ENCODE measurements at places on chromosomes 6 and 20.

DNA sequence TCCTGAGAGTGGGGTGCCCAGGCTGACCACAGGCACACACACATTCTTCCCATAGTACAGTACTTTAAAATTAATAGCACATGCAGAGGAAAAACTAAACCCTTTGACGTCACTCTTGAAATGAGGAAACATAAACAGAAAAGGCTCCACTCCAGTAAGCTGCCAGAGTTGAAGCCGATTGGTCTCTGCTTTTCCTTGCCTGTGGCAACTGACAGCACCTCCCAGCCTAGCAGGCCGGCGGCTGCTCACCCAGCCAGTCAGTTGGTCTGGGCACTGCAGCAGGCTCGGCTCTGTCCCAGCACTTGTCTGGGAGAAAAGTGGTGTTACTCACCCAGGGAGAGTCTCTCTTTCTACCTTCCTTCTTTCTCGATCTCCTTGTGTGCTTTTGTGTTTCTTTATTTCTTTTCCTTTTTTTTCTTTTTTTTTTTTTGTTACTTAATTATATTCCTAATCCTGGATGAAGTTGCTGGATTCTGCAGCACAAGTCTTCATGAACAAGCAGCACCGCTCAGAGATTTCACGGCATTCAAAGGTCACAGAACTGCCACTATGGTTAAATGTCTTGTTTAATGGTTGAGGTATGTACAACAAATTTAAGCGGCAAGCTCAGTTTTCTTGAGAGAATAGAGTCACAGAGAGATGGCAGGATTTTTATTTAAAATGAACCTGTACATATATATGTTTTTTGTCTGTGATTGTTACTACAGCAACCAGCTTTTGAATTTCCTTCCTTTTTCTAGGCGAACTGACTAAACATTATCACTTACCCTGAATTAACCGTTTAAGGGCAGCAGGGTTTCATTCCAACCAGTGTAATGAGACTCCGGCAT, at the start of gene PDE7B:
Gene PDE7B (plus strand): TSS at position 260 of the 830 bp plus-strand sequence.
- DNase-seq = peak; percentile 49

GRCh38 chr6:60991427-60992028, 1294.5 kb downstream of the KHDRBS2 start:
- no peak for DNase-seq

GRCh38 chr20:14877301-14878028, 540.1 kb upstream of the FLRT3 start:
- no peak for DNase-seq

DNA sequence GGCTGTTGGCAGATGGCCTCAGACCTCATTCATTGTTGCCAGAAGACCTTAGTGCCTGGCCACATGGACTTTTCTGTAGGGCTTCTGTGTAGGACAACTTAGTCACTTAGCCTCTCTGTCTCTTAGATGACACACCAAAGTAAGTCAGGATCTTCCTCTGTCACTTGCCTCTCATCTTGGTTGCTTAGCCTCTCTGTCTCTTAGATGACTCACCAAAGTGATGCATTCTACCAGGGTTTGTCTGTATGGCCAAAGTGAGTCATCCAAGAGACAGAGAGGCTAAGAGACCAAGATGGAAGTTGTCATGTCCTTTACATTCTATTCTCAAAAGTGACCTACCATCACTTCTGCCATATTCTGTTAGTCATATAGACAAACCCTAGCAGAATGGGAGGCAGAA, 255.9 kb upstream of the DEFB112 start:
- no peak for DNase-seq

DNA sequence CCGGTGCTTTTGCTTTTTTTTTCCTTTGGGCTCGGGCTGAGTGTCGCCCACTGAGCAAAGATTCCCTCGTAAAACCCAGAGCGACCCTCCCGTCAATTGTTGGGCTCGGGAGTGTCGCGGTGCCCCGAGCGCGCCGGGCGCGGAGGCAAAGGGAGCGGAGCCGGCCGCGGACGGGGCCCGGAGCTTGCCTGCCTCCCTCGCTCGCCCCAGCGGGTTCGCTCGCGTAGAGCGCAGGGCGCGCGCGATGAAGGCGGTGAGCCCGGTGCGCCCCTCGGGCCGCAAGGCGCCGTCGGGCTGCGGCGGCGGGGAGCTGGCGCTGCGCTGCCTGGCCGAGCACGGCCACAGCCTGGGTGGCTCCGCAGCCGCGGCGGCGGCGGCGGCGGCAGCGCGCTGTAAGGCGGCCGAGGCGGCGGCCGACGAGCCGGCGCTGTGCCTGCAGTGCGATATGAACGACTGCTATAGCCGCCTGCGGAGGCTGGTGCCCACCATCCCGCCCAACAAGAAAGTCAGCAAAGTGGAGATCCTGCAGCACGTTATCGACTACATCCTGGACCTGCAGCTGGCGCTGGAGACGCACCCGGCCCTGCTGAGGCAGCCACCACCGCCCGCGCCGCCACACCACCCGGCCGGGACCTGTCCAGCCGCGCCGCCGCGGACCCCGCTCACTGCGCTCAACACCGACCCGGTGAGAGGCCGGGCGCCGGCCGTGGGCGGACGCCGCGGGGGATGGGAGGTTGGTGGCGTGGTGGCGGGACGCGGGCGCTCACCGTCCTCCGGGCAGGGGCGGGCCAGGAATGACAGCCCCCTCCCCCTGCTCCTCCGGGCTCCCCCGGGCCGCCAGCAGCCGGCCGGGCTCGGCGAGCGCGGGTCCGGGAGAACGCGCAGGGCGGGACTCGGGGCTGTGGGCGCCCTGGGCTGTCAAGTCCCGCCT, 606 bp downstream of the ID4 start:
- DNase-seq = no peak

- DNase-seq = no peak
Measured at GRCh38 chr6:126422912-126423311, 83.0 kb downstream of the CENPW start.

GRCh38 chr6:21556511-21556910, 37.0 kb upstream of the SOX4 start:
- no peak for DNase-seq

DNA sequence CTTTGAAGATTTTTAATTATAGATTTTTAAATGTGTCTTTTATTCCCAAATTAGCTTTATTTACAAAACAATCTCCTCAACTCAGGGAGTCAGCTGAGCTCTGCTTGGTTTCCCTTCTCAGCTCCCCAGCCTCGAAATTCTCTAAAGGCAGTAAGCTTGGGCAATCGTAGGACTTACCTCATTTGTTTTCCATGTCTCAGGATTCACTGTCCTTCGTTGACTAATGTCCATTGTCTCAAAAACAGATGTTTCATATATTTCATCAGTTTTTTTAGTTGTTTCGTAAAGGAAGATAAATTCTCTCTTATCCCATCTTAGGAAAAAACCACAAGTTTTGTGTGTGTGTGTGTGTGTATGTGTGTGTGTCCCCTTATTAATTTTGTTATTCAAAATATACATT, 102.2 kb upstream of the ADGRF1 start:
- no peak for DNase-seq

DNA sequence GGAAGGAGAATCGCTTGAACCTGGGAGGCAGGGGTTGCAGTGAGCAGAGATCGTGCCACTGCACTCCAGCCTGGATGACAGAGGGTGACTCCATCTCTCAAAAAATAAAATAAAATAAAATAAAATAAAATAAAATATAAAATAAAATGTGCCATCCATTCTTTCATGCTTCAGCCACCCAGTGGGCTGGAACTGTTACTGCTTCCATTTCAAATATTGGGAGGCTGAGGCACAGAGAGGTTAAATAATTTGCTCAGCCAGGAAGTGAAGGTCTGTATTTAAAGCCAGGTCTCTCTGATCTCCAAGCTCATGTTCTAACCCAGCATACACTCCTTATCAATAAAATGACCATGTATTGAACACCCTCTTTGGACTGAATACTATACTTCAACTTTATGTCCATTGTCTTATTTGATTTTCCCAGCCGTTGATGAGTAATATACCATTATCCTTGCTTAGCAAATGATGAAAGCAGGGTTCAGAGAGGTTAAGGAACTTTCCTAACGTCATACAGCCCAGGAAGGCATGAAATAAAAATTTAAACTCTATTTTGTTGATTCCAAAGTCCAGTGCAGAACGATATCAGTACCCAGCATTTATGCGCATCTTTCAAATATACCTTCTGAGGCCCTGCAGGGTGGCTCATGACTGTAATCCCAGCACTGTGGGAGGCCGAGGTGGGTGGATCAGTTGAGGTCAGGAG, 25.8 kb upstream of the SLC9A8 start:
- DNase-seq = no peak

DNA sequence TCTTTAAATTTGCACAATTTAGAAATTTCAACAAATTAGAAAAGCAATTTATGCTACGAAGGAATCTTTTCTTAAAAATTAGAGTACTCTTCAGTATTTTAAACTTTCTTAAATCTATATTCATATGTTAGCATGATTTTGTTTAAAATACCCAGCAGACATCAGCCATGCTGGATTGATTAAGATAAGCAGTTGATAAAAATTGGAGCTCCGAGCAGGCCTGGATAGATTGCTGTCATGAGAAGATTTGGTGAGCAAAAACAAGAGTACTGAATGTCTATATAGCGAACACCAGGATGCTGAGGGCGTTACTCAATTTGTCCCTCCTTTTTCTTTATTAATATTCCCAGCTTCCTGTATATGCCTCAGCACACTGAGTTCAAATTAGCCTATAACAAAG, 108.4 kb upstream of the SLC35B3 start:
- no peak for DNase-seq

DNA sequence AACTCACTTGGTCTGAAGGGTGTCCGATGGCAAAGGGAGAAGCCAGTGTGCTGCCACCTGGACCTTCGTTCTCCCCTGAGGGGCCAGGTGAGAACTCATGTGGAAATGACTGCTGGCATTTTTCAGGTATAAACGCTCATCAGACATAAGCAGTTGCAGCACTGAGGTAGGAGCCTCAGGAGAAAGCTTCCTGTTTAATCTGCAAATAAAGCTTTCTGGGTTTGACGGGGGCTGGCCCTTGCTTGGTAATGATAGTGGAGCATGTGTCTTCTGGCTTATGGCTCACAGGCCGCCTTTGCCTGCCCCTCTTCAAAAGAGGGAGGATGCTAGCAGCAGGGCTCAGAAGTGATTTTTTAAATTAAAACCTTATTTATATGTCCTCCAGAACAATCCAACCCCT, 122.1 kb upstream of the SLC24A3 start:
- no peak for DNase-seq

DNA sequence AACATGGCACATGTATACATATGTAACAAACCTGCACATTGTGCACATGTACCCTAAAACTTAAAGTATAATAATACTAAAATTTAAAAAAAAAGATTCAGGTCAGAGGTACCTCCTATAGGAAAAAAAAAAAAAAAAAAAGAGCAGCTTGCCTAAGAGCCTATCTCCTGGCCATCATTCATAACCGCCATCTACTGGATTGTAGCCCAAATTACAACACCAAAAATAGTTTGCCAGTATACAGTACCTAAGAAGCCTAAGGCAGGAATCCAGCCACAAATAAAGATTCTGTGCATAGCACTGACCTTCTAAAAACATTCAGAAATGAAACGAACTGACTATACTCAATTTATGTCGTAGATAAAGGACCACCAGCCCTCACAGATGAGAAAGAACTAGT, 438.4 kb upstream of the ADGRB3 start:
- no peak for DNase-seq

DNA sequence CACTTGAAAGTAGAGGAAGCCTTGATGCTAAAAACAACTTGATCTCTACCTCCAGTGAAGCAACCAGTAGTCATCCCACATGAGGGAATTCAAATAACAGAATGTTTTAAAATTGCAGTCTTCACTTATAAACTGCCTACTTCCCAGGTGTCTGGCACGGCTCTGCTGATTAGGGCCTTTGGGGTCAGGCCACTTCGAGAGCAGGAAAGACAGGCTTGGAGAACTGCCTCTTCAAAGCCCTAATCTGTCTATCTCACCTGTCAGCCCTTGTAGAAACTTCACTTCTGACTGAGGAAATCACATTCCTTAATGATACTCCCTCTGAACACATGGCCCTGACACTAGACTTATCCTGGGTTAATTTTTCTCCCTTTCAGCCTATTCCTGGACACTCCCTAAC, 458.6 kb downstream of the TENT5A start:
- no peak for DNase-seq

- DNase-seq = no peak
Measured at GRCh38 chr20:1242530-1242929, 16.7 kb downstream of the RAD21L1 start.

DNA sequence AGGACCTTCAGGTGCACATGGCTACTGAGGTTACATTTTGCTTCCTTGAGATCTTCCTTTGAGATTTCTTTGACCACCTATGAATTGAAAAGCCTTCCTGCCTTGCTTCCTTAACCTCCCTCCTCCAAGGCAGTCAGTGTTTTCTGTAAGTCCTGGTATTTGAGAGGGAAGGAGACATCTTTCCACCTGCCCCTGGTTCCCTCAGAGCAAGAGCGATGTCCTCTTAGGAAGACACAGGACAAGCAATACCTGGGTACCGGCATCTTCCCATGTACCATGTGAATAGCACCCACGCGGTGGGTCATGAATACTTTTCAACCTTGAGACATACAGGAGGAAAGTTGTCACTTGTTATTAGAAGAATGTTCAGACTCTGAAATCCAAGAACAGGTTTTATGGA, 37.1 kb downstream of the GINS1 start:
- no peak for DNase-seq

DNA sequence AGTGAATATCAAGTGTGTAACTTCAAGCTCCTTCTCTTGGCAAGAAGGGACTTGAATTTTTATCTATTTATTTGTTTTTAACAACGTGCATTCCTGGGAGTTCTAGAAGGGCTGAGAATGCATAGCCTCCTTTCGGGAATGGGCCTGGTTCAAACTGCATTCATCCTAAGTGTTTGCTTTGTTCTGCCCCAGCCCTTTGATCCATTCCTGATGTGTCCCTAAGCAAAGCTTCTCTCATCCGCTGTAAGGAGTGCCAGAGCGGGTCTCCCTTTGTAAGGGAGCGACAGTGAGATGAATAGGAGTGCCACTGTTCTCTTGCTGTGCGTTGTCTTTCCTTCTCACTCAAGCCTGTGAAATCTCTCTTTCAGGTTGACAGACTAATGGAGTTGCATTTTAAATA, 61.0 kb upstream of the VSTM2L start:
- no peak for DNase-seq

GRCh38 chr6:47076422-47077344, 34.6 kb upstream of the ADGRF1 start:
- no peak for DNase-seq

DNA sequence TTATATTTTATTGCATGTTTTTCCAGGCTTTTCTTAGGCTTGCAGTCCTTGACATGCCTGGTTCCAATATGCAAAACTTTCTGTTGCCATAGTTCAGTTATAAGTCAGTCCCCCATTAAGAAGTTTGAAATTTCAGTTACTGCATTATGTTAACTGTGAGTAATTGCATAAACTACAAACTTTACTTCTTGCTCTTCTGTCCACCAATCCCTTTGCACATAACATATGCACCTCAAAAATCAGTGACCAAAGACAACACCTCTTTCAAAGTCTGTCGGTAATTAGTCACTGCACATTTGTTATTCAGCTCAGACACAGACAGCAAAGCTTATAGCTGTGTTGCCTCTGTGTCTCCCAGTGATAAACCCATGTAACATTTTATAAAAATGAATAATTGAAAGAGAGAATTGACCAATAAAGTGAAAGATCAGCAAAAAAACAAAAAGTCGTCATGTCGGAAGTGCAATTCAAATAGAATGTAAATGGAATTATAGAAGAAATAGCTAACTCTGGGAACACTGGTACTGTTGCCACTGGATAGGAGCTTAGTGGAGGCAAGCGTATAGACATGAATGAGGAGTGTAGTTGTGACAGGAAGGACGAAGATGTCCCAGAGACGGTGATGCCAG, 50.3 kb upstream of the BTBD3 start:
- DNase-seq = no peak

Measured in memory B cell (primary cell).